ENCODE measurements at places on chromosomes 5 and 9.
A peak's percentile ranks its signal among the peaks of the same experiment; 100 is the strongest.

GRCh38 chr5:80569961-80570786, at the start of gene ANKRD34B:
Gene ANKRD34B (minus strand): TSS chr5:80570280. CDS start chr5:80560019, 10,261 bp downstream.
- DNase-seq: peak; percentile 53

DNA sequence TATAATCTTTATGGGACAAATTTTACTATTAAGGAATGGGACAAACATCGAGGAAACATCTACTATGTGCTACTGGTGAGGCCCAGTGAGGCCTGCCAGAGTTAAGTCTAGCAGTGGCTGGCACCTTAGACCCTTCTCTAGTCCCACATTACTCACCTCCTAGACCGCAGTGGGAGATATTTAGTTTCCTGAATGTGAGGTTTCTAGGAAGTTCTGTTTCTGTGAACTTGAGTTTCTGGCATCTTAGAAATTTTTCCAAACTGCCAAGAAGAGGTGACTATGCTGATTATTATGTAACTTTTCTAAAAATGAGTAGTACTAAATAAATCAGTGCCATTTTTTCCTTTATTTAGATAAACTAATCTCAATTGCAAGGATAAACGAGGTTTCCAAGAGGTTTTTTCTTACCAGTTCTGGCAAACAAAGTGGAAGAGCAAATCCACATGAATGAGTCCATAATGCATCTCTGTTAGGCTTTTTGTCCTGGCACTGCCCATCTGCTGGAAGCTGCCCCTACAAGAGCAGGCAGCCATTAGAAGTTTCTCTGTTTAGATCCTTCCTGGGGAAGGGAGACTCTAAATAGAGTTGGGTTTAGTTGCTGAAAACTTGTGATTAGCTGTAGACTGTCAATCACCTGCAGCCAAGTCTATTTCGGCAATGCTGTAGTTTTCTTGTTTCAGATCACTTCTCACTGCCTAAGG, 348.7 kb downstream of the MAN2A1 start:
- no peak for DNase-seq

GRCh38 chr9:136624184-136624951, 38.3 kb upstream of the EGFL7 start:
- no peak for DNase-seq

DNA sequence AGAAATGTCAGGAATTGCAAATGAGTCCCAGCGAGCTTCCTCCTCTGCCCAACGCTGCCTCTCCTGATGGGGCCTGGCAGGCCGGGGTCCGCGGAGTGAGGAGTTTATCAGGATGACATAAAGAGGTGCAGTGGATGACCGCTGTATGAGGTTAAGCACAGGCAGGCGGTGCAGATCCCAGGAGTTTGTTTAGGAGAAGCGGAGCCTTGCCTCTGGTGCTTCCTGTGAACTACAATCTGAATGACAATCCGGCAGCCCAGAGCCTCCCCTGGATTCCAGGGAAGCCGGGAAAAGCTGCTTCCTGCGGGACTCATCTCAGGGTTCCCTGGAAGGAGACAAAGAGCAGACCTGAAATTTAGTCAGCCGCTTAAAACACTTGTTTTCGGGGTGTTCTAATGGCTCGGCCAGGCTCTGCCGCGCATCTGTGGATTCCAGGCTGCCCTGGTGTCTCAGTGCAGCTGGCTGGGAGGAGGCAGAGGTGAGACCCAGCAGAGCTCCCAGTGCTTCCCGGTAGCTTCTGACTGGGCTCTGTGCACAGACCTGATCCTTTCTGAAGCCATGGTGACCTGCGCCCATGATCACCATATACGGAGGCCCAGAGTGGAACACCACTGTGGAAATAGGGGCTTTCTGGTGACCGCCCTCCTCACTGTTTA, 69.8 kb upstream of the IRX4 start:
- DNase-seq: no peak

GRCh38 chr5:73749485-73750270, 123.7 kb downstream of the ARHGEF28 start:
- no peak for DNase-seq

GRCh38 chr9:92425474-92425873, 1.2 kb upstream of the OMD start:
- DNase-seq: no peak

DNA sequence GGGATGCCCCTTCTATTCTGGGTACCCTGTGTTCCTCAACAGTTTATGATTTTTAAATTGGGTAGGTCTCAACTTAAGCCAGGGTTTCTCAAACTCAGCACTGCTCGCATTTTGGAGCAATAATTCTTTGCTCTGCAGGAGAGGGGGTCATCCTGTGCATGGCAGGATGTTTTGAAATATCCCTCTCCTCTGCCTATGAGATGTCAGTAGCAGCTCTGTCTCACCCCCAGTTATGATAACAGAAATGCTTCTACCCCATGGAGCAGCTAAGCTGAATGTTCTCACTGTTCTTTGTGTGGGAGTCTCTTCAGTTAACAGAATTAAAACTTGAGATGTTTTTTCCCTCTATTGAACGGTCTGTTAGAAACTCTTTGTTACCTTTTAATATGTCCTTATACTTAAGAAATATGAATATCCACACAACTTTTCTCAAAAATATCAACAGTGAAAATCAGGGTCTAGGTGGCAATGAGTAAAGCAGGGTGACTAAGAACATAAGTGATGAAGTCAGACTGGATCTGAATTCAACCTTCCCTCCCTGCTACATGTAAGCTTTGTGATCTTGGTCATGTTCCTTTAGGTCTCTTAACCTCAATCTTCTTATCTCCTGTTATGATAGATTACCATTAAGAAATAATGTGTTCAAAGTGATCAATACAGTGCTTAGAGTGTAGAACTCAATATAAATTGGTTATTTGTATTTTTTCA, 89.0 kb downstream of the CAMK4 start:
- no peak for DNase-seq
